ENCODE measurements at places on chromosomes 4 and X. TPM values are rescaled to one million over a fixed set of nuclear protein-coding genes. Genes with fewer than 3 reads are reported as not detected.
A peak's percentile ranks its signal among the peaks of the same experiment; 100 is the strongest.

- DNase-seq: no peak
Measured at GRCh38 chr4:143360838-143361625, 24.4 kb downstream of the GAB1 start.

DNA sequence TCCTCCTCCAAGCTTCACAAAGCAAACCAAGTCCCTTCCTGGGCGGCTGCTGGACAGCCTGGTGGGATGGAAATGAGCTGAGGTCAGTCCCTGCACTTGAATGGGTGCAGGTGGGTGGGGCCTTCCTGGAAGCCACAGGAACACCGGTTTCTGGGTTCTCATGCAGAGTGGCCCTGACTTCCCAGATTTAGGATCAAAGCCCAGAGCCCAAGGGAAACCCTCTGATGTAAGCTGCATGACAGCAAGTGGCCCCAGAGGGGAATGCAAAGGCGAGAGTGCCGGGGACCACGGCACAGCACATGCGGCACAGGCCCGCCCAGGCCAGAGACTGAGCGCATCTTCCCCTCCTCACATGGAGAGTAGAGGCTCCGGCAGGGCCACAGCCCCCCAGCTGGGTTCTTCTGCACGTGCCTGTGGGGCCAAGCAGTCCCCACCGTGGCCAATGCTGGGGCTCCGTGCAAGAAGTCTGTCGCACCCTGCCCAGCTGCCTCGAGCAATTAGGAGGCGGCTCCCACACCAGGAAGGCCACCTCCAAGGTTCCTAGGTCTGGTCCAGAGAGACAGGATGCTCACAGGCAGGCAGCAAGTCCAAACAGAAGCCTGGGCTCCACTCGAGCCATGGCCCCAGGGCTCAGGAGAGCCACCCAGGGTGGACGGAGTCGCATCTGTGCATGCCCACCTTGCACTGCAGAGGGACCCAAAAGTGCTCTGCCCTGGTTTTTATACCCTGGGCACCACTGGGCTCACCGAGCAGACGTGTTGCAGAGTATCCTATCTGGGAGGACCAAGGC lies 83.0 kb downstream of the HTRA3 start:
- no peak for DNase-seq

DNA sequence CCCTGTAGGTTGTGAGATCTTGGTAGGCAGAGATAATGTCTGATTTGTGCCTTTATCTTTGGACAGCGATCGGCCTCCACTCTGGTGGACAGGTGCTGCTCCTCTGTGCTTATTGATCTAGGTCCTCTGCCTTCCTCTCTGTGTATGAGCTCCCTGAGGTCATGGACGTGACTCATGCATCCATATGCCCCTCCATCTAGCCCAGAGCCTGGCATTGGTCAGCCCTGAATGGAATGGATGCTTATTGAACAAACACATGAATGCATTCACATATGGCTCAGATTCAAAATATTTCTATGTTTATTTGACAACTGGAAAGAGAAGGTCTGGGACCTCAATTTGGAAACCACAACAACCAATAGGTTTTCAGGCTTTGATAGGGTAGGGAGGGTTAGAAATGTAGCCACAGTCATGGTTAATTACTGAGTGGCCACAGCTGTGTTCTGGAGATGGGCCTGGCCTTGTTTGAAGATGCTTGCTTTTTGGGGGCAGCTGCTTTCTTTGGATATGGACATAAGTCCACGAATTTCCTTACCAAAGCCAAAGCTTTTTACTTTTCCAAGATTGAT lies 76.2 kb downstream of the SEL1L3 start:
- DNase-seq: no peak

DNA sequence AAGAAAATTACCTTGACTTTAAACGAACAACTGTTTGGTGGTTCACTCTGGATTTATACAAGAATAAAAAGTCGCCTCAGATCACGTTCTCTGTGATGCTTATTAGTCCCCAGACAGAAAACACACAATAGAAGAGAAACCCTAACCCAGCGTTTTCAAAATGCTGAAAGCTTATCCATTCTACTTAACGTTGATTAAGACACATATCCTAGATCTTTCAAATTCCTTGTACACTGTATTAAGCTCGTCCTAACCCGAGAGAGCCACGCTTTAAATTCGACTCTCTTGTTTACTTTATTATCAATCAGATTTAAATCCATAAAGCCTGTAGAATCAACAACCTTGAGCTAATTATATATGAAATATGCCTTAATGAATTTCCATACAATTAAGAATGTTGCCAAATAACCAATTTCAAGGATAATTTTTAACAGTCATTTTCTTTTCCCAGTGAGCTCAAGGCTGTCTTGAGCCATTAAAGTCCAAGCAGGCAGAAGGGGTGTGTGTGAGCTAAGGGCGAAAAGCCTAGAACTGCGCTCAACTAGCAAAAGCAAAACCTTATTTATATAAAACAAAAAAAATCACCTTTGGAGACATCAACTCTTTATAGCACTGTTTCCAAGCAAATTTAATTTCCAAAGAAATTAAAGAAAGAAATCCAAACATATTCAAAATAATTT lies 981 bp upstream of the PITX2 start:
- no peak for DNase-seq

DNA sequence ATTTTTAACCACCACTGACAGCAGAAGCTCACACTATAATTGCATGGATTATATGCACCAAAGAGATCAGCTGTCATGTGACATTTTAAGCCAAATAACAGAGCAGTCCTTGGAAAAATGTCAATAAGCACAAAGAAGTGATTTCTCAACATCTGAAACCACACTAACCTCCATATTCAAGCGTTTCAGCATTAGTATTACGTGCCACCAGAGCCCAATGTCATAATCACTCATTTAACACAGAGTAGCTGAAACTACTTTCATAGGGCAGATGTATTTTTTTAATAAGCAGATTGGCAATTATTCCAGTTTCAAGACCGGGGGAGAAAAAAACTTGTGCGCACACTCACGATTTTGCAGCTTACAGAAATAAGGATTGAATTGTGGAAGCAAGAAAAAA lies 76.6 kb downstream of the SH3KBP1 start:
- DNase-seq: no peak

GRCh38 chrX:141701072-141701471 lies 2.5 kb upstream of the SPANXD start:
- no peak for DNase-seq

GRCh38 chr4:186392017-186392416 lies 126.0 kb downstream of the F11 start:
- no peak for DNase-seq

DNA sequence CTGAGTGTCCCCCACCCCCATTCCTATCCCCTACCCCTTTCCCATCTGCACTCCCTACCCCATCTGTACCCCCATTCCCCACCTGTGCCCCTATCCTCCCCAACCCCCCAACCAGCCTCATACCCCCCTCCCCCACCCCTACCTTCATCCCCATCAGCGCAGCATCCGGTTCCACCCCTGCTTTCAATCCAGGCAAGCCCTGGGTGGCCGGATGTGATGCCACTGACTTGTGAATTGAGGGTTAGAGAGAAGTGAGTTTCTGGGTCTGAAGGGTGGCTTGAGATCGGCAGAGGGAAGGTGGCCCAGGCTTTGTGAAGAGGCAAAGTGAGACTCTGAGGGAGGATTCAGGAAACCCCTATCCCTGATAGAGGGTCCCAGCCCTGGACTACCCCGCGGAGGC lies 7.8 kb downstream of the MAGEA4 start:
- DNase-seq: no peak

- no peak for DNase-seq
Measured at GRCh38 chr4:140099983-140100382, 54.0 kb downstream of the MAML3 start.

DNA sequence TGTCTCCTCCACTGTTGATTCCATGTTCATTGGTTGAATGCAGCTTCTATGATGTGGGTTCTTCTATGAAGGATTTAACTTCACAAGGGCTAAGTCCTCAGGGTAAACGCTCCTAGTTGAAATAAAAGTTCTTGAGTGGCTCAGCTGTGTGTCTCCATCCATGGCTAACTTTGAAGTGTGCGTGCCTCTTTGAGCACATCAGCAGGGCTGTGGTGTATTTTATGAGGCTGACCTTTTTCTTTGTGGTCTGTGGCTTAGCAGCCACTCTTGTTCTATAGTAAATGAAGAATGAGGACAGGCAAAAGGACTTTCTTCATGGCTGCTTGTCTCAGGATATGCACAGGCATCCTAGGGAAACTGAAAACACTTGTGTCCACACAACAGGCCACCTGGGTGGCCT lies 88.5 kb downstream of the KIT start:
- DNase-seq: no peak

- no peak for DNase-seq
Measured at GRCh38 chr4:67328018-67328278, 217.4 kb downstream of the CENPC start.

GRCh38 chr4:169745291-169745690 lies 12.5 kb downstream of the HPF1 start:
- DNase-seq: no peak

- no peak for DNase-seq
Measured at GRCh38 chr4:159725571-159725970, 622.7 kb downstream of the RAPGEF2 start.

- no peak for DNase-seq
Measured at GRCh38 chrX:41482154-41482850, 35.2 kb downstream of the NYX start.

DNA sequence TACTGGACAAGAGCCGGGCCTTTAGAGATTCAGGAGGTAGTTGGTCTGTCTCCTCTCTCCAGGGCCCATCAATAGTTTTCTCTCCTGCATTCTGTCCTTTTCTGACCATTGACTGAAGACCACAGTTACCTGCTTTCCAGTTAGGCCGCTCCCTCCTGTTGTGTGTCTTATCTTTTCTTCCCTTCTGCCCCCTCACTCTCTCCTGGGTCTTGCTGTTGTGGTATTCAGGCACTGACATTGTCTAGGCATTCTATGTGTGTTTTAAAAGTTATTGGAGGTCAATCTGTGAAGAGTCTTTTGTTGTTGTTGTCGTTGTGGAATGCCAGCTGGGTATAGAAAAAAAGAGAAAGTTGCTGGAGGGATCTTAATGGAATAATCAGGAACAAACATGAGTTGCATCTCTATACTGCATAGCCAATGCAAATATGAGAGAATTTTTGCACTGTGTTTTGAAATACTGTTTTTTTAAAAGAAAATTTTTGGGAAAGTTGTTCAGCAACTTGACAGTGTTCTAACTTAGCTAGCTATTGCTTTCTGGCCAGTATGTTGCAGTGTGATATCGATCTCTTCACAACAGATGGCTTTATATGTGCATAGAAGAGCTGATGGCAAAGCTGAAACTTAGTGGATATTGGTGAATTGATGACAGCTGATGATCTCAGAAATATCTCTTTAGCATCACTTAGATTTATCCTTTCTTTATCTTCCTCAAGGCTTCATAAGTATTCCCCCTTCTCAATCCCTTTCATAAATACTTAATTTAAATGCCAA lies 240.7 kb downstream of the C4orf33 start:
- peak; percentile 56 for DNase-seq

GRCh38 chr4:112939901-112940300 lies 109.6 kb upstream of the ANK2 start:
- DNase-seq: no peak

- no peak for DNase-seq
Measured at GRCh38 chr4:90299373-90299772, 172.2 kb downstream of the CCSER1 start.

DNA sequence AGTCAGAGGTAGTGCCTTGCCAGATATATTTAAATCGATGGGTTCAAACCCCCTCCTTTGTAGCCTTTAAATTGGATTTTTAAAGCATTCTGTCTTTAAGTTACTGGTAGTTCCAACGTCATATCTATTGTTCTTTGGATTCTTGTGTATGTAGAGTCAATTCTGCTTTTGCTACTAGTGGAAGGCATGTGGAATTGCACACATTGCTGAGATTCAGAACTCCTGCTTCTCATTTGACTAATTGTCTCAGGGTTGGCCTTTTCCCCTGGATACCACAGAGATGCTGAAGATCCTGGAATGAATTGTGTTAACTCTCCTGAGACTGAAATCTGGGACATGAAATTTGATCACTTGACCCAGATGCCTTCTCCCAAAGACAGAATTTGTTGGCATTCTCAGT lies 328.3 kb upstream of the RPS6KA3 start:
- peak; percentile 38 for DNase-seq

DNA sequence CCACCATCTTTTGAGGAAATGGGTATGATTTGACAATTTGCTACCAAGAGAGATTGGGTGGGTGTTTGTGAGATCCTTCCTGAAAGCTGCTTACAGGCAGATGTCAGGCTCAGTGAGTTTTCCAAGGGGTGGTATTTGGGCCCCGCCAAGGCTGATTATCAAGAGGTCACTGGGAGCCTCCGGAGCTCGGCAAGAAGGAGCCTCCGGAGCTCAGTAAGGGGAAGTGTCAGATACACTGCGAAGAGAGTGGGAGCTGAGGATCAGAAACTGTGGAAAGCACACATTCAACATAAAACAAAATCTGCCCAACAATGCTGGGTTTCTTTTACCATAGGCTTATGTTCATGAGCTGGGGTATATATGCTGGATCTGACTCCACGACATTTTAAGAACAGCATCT lies 714 bp downstream of the RTL3 start:
- DNase-seq: no peak

- DNase-seq: peak; percentile 81
Measured at GRCh38 chr4:43132010-43132582, 239.6 kb downstream of the GRXCR1 start.

GRCh38 chr4:54067166-54067565 lies 2.8 kb upstream of the CHIC2 start:
- no peak for DNase-seq

DNA sequence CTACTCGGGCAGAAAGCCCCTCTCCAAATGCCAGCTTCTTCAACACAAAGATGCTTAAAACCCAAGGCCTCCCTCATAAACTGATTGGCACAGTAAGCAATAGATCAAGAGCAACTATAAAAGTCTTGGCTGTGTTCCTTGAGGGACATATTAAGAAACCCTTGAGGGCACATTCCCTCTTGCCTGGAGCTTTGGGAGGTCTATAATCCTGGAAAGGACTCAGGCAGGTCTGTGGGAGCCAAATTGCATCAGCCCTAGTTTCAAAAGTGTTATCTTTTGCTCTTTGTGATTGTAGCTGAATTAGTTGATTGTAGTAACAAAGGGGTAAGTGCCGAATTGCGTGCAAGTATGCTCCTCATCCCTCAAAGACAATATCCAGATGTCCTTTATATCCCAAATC lies 18.6 kb upstream of the SETD7 start:
- no peak for DNase-seq

DNA sequence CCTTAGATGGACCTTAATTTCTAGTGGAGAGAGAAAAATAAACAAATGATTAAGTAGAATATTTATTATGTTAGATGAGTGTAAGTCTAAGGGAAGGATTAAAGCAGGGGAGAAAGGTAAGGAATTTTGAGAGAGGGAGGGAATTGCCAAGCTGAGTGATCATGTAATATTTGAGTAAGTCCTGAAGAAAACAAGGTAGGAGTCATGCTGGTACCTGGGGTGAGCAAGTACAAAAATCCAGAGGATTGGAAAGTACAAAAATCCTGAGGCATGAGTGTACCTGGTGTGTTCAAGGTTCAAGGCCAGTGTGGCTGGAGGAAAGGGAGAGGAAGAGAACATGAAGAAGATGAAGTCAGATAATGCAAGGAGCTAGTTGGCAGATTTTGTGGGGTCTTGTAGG lies 87.2 kb upstream of the MYOZ2 start:
- no peak for DNase-seq

GRCh38 chr4:15847746-15848145 lies 69.6 kb downstream of the CD38 start:
- DNase-seq: no peak

The MAGEB4 gene
- not detected for total RNA-seq

The STS gene
- total RNA-seq: 0.97 TPM

The CLIC2 gene
- total RNA-seq: not detected

The RHOXF2 gene
- total RNA-seq: not detected
